Activated naive CD4-positive, alpha-beta T cell treated with anti-CD3 and anti-CD28 coated beads, Interleukin-2, amount 50 U/mL, for 72 hours (primary cell): ENCODE measurements at places on chromosomes 3 and 15. TPM values are rescaled to one million over a fixed set of nuclear protein-coding genes. Genes with fewer than 3 reads are reported as not detected.

DNA sequence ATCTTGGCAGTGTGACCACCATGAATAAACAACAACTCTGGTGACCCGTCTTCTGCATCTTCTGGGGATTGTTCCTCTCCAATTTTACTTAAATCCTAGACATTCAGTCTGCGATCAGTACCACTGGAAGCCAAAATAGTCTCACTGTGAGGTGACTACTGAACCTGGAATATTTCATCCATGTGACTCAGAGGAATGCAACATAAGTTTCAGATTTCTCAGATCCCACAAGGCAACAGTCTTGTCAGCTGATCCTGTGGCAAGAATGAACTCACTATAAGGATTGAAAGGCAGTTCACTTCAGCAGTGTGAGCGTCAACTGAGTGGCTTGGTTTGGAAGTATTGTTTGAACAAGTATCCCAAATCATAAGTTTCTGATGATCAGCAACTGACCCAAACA, 13.2 kb downstream of the NSUN3 start:
- no peak for DNase-seq

Gene GRK7
- not detected for total RNA-seq

DNA sequence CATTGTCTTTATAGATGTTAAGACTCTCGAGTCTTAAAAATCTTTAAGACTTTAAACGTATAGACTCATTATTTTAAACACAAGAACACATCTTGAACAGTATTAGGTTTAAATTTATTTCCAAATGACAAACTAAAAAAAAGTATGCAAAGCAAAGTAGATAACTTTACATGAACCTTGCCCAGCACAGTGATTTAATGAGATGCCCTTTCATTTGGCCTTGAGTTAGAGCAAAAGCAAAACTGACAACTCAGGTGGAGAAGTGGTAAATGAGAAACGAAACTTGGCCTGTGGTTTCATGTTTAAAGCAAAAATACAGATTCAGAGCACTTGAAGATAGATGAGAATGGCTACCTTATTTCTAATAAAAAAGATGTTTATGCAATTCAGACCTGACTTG, 8.6 kb downstream of the GPR15 start:
- DNase-seq, result no peak

DNA sequence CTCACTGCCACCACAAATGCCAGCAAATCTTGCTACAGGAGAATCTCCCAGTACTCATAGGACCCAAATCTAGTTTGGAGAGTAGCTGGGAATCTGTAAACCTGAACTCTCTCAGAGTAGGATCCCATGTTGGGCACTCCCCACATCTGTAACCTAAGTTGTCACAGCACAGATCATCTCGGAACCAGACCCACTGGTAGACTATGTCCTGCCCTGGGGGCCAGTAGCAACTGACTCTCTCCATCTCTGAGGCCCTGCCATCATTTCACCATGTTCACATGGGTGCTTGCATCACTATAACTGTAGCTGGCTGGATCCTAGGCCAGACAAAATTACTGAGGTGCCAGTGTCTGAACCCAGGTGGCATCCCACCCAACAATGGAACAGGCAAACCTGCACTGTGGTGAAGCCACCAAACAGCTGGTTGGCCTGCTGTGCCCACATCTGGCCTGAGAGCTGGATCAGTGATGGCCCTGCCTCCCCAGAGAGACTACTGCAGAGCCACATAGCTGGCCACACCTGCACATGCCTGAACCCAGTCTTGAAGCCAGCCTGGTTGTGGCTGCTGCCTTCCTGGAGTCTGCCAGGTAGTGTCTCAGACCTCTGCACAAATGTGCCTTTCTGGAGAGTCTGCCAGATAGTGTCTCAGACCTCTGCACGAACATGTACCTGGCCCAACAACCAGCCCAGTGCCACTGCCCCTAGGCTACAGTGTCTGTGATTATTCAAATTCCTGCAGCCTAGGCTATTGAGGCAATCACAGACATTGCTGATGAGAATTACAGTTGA, 82.0 kb downstream of the ISL2 start:
- DNase-seq, result no peak

DNA sequence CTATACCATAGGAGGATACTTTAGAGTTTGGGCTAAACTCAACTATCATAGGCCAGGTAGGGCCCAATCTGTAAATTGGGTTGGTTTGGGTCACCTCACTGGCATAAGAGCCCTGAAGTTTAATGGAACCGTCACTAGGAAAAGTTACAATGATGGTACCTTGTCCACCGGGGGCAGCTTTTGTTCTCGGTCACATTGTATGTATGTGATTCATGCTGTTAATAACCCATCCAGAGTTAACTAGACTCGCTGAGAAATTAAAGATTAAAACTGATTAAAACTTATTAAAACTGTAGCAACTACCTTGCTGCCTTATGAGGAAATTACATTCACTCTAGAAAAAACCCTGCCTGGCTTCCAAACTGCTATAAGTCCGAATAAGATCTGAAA, 145.0 kb upstream of the TMCO5A start:
- DNase-seq, result no peak

Gene RAB6B
- 2.2 TPM for total RNA-seq

DNA sequence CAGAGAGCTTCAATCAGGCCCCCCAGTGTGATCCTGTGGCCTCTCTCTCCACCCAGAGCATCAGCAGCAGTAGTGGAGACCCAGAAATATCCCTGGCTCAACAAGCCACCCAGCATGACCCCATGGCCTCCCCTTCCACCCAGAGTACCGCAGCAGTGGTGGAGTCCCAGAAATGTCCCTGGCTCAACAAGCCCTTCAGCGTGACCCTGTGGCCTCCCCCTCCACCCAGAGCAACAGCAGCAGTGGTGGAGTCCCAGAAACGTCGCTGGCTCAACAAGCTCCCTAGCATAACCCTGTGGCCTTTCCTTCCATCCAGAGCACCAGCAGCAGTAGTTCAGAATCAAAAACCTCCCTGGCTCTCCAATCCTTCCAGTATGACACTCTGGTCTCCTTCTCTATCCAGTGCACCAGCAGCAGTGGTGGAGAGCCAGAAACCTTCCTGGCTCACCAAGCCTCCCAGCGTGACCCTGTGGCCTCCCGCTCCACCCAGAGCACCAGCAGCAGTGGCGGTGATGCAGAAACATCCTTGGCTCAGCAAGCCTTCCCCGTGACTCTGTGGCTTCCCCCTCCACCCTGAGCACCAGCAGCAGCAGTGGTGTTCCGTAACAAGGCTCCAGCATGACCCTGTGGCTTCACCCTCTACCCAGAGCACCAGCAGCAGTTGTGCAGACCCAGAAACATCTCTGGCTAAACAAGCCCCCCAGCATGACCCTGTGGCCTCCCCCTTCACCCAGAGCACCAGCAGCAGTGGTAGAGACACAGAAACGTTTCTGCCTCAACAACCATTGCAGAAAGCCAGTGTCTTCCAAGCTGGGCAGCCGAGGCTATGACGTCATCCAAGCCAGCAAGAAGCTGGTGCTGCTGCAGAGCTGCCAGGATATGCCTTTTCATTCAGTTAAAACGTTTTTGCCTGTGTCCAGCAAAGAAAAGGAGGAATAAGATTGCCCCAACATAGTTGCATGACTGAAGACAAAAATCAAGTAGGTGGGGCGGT, 61.3 kb upstream of the TAMM41 start:
- DNase-seq, result no peak

Gene EEF1AKMT4
- 8.3 TPM for total RNA-seq
